B cell (primary cell): ENCODE measurements at places on chromosomes 5 and 9. TPM values are rescaled to one million over a fixed set of nuclear protein-coding genes. Genes with fewer than 3 reads are reported as not detected.

- DNase-seq: no peak
Measured at GRCh38 chr5:150148117-150148927, 7.3 kb downstream of the PDGFRB start.

The FABP6 gene
- not detected in 2 replicates for total RNA-seq

- DNase-seq: no peak
Measured at GRCh38 chr9:35619800-35620158, 1.6 kb upstream of the CD72 start.

DNA sequence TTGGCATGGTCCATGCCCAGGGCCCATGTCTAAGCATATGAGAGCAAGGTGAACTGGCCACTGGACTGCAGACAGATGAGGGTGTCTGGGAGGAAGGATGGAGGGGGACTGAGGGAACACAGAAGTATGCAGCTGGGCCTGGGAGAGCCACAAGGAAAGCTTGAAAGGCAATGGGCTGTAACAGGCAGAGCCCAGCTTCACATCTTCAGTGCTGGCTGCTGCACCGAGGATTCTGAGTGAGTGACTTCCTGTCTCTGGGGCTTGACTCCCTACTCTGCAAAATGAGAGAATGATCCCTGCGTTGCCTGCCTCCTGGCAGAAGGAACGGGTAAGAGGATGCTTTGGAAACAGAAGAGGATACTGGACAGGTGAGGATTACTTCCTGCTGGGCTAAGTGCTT is 29.0 kb downstream of the COL15A1 start:
- DNase-seq: no peak

GRCh38 chr5:112878760-112879159 is 17.7 kb downstream of the SRP19 start:
- no peak for DNase-seq

The CDH9 gene
- total RNA-seq: not detected in 2 replicates
